ENCODE measurements at places on chromosomes 12 and 14.
A peak's percentile ranks its signal among the peaks of the same experiment; 100 is the strongest.

DNA sequence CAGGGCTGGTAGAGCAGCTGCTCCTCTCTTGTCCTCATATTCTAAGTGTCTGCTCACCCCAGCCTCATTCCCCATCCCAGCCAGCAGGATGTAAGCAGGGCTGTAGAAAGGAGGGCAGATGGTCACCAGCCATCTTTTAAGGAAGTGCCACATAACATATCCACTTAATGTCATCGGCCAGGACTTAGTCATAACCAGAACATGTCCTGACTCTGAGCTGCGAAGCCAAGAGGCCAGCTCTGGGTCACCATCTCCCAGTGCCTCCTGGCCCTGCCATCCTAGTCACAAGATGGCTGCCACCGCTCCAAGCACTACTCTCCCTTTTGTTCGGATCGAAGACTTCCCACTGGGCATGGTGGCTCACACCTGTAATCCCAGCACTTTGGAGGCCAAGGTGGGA is 123.9 kb downstream of the PLXNC1 start:
- DNase-seq = no peak

DNA sequence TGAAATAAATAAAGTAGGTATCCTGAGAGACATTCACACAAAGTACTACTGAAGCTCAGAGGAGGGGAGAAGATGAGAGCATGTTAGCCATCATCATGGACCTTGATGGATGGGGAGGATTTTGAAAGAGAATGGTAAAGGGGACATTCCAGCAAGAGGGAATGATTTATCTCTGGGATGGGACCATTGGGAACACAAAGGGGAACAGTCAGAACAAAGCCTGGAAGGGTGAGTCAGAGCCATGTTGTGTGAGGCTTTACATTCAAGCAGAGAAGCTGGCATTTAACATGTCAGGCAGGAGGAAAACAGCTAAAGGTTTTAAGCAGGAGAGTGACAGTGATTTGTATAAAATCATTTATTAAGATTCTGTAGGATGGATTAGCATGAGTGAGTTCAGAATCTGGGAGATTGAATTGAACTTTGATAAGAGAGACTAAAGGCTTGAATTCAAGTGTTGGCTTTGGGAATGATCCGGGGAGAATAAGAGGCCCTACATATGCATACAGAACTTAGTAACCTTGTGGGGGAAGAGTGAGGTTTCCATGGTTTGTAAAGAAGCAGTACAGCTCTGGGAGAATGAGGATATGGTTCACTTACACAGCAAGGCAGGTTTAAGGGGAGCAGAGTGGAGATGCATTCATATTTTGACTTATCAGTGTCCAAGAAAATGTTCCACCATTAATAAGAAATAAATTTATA is 174.4 kb downstream of the SYT10 start:
- no peak for DNase-seq

DNA sequence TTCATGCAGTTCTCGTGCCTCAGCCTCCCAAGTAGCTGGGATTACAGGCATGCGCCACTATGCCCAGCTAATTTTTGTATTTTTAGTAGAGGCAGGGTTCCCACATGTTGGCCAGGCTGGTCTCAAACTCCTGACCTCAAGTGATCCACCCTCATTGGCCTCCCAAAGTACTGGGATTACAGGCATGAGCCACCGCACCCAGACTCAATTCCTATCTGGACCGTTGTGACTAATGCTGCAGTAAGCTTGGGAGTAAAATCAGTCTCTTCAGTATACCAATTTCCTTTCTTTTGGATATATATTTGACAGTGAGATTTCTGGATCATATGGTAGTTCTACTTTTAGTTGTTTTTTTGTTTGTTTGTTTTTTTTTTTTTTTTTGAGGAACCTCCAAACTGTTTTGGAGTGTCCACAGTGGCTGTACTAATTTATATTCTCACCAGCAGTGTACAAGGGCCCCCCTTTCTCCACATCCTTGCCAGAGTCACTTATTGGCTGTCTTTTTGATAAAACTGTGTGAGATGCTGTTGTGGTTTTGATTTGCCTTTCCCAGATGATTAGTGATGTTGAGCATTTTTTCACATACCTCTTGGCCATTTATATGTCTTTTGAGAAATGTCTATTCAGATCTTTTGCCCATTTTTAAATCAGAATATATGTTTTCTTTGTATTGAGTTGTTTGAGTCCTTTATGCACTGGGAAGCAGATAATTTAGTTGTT is 37.3 kb upstream of the EVL start:
- DNase-seq = no peak

DNA sequence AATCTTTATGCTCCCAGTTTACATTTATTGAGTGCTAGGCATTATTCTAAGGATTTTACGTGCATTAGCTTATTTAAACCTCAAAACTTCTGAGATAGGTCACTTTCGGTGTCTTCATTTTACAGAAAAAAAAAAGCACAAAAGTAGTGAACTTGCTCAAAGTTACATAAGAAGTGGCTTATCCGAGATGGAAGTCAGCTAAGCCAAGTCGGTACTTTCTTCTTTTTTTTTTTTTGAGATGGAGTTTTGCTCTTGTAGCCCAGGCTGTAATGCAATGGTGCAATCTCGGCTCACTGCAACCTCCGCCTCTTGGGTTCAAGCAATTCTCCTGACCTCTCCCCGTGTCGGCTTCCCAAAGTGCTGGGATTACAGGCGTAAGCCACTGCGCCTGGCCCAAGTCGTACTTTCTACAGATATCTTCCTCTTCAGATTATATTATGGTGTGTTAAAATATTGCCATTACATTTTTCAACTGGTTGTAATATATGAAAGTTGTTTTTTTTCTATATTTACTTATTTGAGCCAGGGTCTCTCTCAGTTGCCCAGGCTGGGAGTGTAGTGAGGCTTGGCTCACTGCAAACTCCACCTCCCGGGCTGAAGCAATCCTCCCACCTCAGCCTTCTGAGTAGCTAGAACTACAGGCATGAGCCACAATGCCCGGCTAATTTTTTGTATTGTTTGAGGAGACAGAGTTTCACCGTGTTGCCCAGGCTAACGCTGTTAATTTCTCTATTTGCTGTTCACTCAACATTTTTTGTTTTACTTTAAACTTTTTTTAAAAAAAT is 8.9 kb downstream of the DPPA3 start:
- DNase-seq = no peak

DNA sequence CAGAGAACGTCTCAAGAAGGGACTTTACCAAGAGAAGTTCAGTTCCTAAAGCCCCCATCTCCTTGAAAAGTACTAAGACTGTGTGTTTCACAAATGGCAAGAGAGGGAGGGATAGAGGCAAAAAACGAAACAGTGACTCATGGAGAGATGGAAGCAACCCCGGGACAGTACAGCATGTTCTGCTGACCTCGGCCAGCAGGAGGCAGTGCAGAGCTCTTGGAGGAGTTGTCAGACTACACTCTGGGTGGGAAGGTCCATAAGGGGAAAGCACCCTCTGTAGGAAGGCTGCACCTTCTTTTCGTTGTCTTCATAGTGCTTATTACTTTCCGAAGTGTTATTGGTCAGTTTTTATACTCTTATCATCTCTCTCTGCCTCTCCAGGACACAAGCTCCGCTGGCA is 525.2 kb upstream of the CCDC196 start:
- peak; percentile 26 for DNase-seq

DNA sequence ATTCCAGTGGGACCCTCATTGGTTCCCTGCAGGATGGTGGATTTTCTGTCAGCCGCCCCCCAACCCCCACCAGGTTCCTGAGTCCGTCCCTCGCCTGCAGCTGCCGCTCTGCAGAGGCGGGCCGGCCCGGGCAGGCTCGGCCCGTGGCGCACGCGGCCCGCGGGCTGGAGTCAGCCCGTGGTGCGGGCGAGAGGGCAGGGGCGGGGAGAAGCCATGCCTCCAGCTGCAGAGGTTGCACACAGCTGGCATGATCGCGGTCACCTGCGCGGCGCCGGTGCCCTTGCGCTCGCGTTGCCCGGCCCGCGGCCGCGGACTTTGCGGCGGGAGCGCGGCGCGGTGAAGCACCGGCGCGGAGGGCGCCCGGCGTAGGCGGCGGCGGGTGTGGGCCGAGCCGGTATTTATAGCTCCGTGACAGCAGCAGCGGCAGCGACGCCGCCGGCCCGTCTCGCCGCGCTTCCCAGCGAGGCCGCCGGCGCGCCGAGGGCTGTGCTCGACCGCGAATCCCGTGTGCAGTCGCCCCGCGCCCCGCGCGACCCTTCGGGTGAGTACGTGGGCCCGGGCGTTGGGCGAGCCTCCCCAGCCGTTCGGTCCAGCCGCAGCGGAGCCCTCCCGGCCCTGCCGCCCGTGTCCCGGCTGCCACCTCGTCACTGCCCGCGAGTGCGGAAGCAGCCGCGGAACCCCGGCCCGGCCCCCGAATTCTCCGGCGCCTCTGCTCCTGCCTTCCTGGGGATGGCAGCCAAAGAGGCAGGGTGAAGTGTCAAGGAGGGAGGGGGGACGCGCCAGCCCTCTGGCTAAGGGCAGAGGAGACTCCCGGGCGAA is at the start of gene TMEM117:
Gene TMEM117 (plus strand): TSS at position 426 of the 819 bp plus-strand sequence.
- no peak for DNase-seq

DNA sequence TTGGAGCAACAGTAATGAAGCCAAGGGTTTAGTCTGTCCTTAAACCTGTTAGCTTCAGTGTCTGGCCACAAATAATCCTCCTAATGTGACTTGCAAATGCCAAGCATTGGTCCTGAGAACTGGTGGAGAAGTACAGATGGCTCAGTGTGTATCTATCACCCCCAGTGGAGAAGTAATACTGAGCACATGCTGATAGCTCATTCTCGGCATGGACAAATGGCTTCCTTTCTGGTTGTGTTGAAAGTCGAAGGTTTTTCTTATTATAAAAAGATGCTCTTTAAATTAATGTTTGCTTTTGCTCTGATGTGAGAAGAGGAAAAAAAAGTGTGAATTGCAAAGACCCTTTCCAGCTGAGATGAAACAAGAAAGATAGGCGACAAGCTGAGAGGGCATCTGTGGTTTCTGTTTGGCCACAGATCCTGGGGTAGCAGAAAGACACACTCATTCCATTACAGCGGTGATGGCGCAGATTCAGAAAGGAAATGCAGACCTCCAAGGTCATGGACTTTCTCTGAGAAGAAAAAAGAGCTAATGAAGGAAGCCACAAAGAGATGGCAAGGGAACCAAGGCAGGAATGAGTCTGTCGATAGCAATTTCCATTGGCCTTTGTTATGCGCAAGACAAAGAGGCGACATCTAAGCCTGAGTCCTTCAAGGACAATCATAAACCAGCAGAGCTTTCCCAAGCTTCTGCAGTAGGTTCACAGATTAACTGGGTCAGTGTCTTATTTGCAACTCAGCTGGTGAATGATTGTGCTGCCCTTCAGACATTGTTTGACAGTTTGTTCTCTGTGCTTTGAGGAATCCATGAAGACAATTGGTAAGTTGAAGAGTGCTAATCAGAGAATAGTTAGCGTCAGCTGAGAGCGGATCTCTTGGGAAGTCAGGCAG is 155.5 kb upstream of the RGS6 start:
- no peak for DNase-seq

DNA sequence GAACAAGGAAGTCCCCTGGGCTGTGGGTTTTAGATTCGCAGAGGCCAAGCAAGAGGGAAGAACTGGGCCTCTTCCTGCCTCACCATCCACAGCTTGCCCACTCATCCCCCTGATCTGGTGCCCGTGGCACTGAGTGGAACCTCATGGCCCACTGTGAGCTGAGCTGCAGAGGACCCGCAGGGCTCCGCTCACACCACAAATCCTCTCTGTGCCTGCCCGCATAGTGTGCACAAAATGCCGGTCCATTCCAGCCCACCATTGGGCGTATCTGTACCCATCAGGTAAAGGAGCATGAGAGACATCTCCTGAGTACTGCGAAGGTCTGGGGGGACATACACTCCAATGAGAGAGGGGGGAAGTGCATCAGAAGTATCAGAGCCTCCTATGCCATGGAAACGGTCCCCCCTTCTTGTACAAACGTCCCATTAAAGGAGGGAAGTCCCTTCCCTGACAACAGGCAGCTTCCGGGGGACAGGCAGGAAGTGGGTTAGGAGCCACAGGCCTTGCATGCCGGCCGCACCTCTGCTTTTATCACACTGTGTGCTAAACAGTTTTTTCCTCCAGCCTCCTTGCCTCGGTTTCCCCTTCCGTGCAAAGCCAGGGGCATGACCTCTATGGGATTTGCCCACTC is 309.4 kb upstream of the DIO3 start:
- no peak for DNase-seq

GRCh38 chr12:22625762-22626294 is 857 bp downstream of the ETNK1 start:
- DNase-seq = no peak

DNA sequence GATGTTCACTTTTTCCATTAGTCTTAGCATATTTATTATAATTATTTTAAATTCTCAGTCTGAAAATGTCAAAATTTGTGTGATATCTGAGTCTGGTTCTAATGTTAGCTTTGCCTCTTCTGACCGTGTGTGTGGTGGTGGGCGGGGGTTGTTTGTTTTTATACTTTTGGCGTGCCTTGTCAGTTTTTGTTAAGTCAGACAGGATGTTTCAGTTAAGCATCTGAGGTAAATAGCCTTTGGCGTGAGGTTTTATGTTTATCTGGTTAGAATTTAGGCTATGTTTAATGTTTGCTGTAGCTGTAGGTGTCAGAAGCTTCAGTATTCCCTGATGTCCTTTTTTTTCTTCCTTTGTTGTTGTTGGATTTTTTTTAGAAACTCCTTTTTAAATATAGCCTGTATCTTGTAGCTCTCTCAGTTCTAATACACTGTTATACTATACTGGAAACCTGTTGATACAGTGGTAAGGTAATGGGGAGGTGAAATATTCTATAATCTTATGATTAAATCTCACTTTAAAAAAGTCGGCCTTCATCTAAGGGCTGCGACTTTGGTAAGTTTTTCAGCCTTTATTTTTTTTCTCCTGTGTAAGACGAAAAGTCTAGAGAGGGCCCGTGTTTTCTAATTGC is 111.6 kb downstream of the SCAF11 start:
- DNase-seq = no peak

GRCh38 chr12:119696943-119697342 is 29.0 kb downstream of the PRKAB1 start:
- DNase-seq = no peak

GRCh38 chr12:57461276-57461916 is 1.8 kb downstream of the GLI1 start:
- no peak for DNase-seq

DNA sequence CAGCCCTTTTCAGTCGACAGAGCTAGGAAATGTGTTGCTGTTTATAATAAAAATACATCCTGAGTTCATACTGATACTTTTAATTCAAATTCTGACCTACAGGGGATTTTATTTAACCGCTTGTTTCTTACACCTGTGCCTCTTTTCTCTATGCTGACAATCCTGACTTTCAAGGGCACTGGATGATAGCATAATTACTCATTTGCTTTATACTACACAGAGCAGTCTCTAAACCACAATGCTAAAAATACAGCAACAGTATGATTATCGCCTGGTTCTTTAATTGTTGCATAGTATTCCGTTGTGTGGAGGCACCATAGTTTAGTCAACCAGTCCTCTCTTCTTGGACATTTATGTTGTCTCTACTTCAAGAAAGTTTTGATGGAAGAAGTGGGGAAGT is 372.9 kb downstream of the DPF3 start:
- DNase-seq = no peak
